Activated CD4-positive, alpha-beta T cell treated with anti-CD3 and anti-CD28 coated beads, Interleukin-2, amount 50 U/mL, for 16 hours (primary cell): ENCODE measurements at places on chromosomes 7 and 10.

GRCh38 chr7:25894902-25895791 lies 256.9 kb upstream of the NFE2L3 start:
- DNase-seq, result peak; percentile 73

DNA sequence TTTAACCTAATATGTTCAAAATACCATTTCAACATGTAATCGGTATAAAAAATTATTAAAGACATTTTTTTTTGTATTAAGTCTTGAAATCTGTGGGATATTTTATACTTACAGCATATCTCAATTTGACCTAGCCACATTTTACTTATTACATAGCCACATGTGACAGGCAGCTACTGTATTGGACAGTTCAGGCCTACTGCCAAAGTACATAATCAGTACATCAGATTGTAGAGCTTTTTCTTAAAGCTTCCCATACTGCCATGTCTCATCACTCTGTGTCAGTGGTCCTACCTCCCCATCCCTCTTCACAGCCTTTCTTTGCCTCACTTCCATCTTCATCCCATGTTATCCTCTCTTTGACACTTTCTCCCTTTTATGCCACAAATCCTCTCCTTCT lies 43.0 kb downstream of the LOXL4 start:
- DNase-seq, result no peak

- no peak for DNase-seq
These were observed 443.2 kb downstream of the RPS24 start for GRCh38 chr10:78476844-78477243.

DNA sequence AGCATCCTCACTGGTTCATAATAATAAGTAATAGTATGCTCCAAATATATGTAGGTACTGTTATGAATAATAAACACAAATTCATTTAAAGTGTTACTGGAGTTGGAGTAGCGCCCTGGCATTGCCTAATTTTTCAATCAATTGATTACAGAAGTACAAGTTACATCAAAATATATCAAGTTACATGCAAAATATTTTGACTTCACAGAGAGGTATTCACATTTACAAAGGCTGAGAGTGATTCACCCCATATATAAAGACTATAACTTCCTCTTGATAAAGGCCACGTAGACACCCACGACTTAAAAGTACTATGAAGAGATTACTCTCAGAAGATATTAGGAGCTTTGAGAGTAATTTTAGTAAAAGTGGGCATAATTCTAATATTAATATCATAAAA lies 13.6 kb upstream of the COL17A1 start:
- DNase-seq, result no peak

GRCh38 chr10:118041316-118041715 lies 5.4 kb downstream of the RAB11FIP2 start:
- DNase-seq, result no peak

- DNase-seq, result no peak
These were observed 292.5 kb upstream of the SEMA3C start for GRCh38 chr7:81211204-81211933.

DNA sequence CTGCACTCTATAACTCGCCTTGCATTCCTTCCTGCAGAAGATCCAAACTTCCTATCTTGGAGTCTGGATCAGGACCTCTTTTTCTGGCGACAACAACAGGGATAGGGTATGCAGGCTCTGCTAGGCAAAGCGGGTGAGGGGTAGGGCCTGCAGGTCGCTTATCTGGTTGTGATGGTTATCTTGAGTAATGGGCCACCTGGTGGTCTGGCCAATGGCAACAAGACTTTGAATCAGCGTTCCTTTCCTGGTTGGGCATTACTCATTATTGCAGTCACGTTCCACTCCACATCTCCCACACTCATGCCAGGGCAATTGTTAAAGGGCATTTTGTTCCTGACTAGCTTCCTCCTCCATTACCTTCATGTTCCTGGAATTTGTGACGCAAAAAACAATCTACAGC lies 48.4 kb upstream of the PLXDC2 start:
- no peak for DNase-seq
